Fibroblast of skin of left biceps (primary cell): ENCODE measurements at places on chromosomes 3 and 15.

GRCh38 chr3:32882603-32883025, 64.8 kb downstream of the TRIM71 start:
- no peak for DNase-seq

GRCh38 chr3:114496874-114497273, 203.0 kb downstream of the TIGIT start:
- no peak for DNase-seq

GRCh38 chr3:81989758-81990157, 228.3 kb upstream of the GBE1 start:
- no peak for DNase-seq

DNA sequence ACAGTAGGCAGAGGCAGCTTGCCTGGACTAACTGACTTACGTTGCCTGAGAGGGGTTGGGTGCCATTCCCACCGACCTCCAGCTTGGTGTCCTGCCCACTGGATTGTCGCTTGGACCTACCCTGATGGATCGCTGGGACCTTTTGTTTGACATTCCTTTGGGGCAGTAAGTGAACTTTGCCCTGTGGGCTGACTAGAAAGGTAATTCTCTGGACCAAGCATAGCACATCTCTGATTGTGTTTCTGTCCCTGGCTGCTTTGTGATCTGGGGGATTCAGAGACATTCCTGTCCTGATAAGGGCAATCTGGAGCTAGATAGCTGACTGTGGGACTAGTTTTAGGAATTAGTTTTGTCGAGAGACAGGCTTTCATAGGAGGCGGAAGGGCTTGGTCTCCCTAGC, 19.5 kb upstream of the IFT57 start:
- DNase-seq = no peak

GRCh38 chr15:62112616-62113593, 46.1 kb downstream of the C2CD4A start:
- DNase-seq = no peak

GRCh38 chr3:177071496-177072156, 125.7 kb downstream of the TBL1XR1 start:
- no peak for DNase-seq

DNA sequence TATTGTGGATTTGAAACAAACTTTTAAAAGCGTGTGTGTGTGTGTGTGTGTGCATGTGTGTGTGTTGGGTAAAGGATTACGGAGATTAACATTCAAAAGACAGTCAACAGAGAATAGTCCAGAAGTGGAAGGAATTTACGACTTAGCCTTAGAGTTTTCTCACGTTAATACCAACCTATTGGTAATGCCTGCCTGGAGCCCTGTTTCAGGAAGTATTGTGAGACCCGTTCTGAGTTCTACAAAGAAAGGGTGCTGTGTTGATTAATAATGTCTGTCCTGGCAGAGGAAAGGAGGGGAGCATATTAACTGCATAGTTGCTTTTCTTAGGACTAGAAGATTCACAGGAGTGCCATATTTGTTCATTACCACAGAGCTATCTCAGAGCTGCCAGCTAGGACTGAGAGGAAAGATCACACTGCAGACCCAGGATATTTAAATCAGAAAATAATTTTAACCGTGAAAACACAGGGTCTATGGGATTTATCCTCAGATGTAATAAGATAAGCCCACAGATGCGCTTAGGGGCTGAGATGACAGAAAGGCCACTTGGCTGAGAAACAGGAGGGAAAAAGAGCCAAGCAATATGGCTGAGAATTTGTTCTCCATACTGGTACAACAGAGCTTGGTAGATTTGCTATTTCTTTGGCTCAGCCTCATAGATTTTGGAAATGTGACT, 40.5 kb upstream of the FRMD4B start:
- DNase-seq = no peak

DNA sequence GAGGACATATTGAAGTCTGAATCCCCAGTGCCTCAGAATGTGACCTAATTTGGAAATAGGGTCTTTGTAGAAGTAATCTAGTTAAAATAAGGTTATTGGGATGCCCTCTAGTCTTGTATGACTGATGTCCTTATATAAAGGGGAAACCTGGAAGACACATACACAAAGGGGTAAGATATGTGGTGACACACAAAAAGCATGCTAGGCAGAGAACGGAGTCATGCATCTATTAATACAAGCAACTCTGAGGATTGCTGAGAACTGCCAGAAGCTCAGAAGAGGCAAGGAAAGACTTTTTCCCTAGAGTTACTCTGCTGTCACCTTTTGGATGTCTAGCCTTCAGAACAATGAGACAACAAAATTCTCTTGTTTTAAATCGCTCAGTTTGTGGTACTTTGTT, 58.1 kb upstream of the TMEM108 start:
- DNase-seq = no peak

- no peak for DNase-seq
These were observed 44.9 kb upstream of the B3GALNT1 start for GRCh38 chr3:161150001-161150525.
